NCI-H510A (cell line): ENCODE measurements at places on chromosomes 6 and 20.

GRCh38 chr6:71367756-71368155 lies 79.1 kb downstream of the OGFRL1 start:
- no peak for DNase-seq

DNA sequence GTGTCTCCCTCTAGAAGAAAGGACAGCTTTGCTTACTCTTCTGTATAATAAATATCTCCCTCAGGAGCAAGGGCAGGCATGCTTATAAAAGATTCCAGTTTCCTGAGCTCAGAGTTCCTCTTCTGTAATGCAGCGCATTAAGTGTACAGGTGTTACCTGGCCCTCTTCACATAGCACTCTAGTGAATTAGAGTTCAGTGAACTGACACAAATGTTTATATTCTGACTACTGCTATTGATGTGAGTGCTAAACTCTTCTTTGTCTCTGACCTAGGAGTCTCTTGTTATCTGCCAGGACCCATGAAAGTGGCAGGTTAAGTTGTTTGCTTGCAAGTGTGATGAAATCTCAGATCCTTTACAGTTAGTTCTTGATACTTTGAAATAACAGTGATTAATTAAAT lies 33.5 kb downstream of the CYB5R4 start:
- peak; percentile 21 for DNase-seq

- DNase-seq, result no peak
Measured at GRCh38 chr6:47031656-47032055, 10.5 kb downstream of the ADGRF1 start.

GRCh38 chr6:101120747-101121146 lies 239.6 kb upstream of the ASCC3 start:
- no peak for DNase-seq

- DNase-seq, result no peak
Measured at GRCh38 chr6:161445021-161445799, 171.3 kb upstream of the AGPAT4 start.

GRCh38 chr6:96939007-96939805 lies 14.7 kb downstream of the KLHL32 start:
- DNase-seq, result no peak

GRCh38 chr6:10140136-10140535 lies 274.7 kb downstream of the TFAP2A start:
- DNase-seq, result no peak

GRCh38 chr6:18883851-18884250 lies 496.7 kb downstream of the RNF144B start:
- no peak for DNase-seq

DNA sequence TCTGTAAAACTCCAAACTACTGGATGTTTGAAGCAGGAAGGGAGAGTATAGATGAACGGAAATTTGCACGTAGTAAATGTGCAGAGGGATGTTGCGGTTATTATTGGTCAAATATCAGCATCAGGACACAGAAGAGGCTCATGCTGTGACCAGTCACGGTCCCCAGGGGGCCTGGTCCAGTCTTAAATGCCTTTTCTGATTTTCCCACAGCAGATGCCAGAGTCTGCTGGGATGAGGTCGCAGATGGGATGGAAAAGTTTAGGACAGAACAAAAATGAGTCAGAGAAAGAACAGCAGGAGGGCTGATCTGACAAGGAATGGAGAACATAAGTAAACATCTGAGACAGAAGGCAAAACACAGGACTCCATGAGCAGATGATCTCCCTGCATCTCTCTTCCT lies 11.7 kb upstream of the SIRPG start:
- DNase-seq, result no peak

DNA sequence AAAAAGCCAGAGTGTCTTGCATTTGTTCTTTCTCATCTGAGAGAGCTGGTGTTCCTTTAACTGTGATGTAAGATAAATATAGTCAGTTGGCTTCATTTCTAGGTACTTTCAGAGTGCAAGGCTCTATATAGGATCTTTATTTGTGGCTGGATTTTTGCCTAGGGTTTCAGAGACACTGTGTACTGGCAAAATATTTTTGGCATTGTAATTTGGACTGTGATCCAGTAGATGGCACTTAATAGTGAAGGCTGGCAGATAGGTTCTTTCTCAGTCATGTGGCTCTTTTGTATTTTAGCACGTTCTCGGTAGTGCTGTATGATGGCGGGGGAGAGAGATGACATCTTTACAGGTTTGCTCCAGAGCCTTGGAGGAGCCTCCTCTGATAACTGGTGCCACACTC lies 26.8 kb upstream of the SLC35B3 start:
- no peak for DNase-seq

GRCh38 chr6:43186706-43187105 lies 4.7 kb downstream of the CUL9 start:
- no peak for DNase-seq

DNA sequence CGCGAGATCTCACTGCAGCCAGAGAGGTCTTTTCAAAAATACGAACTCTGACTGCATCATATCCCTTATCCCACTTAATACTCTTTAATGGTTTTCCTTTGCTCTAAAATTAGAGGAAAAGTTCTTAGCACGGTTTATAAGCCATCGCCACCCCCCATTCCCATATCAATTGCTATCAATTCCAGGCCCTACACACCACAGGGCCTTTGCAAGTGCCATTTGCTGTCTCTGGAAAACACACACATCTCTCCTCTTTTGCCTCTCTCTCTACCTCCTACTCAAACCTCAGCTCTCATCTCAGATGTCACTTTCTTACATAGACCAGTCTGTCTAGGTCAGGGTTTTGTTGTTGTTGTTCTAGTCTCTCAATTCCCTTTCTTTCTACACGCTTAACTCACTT lies 9.8 kb downstream of the SLC22A23 start:
- no peak for DNase-seq

DNA sequence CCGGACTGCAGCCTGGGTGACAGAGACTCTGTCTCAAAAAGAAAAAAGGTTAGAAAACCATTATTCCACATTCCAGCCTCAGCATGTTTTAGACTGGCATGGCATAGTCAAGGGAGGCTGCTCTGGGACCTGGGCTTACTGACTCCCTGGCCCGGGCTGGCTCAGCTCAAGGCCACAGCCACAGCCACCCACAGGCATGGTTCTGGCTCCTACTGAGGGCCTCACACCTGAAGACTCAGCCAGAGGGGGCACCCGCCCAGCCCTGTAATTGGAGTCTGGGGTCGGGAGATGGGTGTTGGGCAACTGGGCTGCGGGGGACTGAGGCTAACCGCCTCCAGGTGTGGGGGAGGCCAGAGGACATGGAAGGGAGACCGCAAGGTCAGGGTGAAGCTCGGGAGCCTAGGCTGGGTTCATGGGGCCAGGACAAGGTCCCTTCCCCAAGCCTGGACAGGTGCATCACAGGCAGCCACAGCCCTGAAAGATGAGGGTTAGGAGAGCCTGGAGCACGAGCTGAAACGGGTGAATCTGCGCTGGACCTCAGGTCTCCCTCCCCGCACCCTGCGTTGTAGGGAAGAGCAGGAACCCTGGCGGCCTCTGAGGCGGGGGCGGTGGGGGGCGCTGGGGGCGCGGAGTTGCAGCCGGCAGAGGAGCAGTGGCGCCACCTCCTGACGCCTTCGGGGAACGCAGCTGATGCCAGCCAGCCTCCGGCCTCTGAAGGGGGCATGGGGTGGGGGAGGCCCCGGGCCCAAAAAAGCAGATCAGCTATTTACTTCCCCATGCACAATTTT lies 67.7 kb upstream of the SRSF6 start:
- DNase-seq, result no peak

GRCh38 chr6:95227351-95227750 lies 350.0 kb upstream of the MANEA start:
- no peak for DNase-seq
